ENCODE measurements at places on chromosomes 1 and 21. TPM values are rescaled to one million over a fixed set of nuclear protein-coding genes. Genes with fewer than 3 reads are reported as not detected.

- no peak for DNase-seq
Measured at GRCh38 chr1:179853102-179853501, 24.5 kb downstream of the TOR1AIP2 start.

- DNase-seq, result no peak
Measured at GRCh38 chr1:50193002-50193401, 84.3 kb downstream of the ELAVL4 start.

DNA sequence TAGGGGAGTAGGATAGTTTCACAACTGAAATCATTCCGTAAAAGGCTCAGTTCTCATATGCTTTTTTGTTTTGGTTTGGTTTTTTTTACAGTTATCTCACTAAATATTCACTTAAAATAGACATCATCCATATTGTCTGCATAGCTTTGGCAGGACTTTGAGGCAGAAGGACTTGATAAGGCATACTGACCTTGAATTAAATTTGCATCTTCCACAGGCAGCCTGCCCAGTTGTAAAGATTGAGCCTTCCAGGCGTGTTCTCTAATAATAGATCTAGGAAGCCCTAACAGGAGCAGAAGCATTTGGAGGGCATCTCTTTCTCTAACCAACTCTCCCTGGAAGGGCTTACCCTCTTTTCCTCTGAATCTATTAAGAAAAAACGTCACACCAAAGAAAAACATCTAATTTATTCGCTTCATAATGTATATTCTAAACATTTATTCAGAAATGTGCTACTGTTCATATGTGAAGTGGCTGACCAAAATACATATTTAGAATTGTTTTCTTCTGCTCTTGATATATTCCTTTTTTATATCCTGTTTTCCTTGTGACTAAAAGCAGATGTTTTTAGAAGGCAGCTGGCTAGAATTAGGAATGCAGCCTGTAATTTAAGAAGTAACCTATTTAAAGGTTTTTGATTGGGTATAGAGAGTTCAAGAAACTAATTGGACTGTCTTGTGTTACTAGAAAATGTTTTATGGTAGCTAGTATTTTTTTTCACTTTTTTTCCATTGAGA, 20.2 kb downstream of the DESI2 start:
- peak; percentile 90 for DNase-seq

- peak; percentile 58 for DNase-seq
Measured at GRCh38 chr1:178650934-178651511, 74.0 kb upstream of the RALGPS2 start.

DNA sequence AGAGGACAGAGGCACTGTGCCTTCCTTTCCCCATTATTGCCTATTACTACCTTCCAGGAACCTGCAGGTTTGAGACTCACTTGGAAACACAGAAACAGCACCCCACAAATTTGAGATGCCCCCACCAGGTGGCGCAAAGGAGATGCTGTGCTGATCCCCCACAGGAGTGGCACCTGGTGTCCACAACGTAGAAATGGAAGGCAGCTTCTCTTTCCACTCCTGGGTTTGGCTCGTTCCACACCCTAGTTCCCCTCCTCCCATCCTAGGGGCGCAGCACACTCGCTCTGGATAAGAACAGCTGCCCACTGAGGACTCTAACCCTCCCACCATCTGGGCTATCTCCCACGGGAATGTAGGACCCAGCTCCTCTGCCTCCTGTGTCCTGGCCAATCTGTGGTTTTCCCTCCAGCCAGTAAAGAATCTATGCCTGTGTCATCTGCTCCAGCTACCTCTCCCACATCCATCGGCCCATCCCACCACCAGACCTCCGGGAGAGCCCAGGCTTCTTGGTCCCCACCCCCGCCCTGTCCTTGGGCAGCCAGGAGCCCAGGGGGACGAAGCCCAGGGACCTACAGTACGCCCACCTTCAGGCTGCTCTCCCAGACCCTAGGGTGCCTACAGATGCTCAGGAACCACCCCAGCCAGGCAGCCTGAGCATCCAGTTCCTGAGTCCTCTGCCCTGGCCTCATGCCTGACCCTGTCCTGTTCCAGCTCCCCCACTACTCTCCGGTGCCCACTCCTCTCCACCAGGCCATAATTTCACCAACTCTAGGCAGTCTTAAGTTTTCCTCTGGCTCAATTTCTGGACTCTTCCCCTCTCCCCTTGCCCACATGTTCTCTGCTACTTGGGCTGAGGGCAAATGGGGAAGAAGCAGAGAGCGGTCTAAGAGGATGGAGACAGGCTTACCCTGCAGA, 549 bp downstream of the THBS3 start:
- DNase-seq, result peak; percentile 90

DNA sequence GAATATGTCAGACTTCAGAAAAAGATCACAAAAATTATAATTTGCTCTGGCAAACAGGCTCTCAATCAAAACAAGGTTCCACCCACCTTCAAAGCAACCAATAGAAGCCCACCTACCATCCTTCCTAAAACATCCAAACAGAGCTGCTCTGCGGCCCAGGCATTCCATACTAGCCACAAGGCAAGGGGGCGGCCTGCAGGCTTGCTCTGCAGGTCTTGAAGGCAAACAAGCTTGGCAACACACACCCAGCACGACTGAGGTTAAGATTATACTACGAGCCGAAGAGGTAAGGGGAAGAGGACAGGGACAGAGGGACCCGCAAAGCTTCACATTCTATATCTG, 207.3 kb downstream of the SLC45A1 start:
- DNase-seq, result peak; percentile 73

DNA sequence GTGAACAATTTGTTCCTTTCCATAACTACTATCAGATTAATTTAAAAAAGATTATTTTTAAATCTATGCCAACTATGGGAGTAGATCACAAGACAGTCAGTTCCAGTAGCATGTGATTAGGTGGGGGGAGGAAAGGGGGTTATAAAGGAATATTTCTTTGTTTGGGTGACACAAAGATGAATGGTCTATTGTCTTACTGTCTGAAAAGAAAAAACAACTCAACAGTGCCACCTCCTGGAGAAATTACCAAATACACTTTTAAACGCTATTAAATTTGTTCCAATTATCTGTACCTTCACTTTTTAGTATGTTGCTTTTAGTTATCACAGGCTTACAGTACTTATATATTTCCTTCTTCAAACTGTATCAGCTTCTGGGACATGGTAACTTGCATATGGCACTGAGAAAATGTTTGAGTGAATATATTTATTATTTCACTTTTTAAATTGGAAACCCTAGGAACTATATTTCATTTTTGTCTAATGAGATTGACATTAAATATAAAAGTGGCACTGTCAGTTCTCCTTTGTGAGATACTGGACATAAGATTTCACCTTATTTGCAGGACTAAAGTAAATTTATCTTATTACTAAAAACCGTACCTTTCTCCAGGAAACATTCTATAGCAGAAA, 1.7 kb upstream of the SORT1 start:
- peak; percentile 77 for DNase-seq

DNA sequence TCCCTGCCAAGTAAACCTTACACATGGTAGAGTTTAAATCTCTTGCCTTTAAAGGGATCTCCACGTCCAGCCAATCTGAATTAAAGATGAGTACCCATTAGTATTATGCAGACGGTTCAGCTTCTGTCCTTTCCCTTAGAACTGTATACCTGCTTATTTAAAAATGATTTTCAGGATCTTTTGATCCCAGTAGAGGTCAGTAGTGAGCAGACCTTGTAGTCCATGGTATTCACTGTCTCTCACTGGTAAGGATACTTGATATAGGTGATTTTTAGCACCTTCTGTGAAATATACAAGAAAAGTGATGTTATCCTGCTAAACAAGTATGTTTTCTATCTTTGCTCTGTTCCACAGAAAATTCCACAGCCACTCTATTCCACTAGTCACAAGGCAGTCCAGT, 1211.6 kb upstream of the ADGRL4 start:
- peak; percentile 27 for DNase-seq

DNA sequence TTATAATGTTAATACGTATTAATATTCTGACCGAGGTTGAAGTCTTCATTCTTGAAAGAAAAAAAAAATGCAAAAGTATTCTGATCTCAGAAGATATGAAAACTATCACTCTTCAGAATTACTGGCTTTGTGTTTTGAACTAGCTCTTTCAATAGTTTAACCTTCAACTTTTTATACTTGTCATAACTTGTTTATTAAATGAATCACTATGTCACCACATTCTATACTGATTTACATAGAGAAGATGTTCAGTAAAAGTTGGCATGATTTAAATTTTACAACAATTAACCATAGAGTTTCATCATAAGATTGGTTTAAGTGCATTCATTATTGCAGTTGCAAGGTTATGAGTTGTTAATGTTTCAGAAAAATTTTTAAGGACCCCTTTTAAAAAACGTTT, 57.3 kb downstream of the HS2ST1 start:
- DNase-seq, result no peak

- no peak for DNase-seq
Measured at GRCh38 chr1:100134872-100135271, 1.9 kb downstream of the TRMT13 start.

Gene AGMAT
- 4.3 TPM for total RNA-seq

Gene MMEL1
- 0.31 TPM for total RNA-seq

Gene DDOST
- total RNA-seq, result 145 TPM

Gene CFHR3
- total RNA-seq, result 1.2 TPM

Gene ERG
- total RNA-seq, result 14.2 TPM
